ENCODE measurements at places on chromosomes 1 and 21.

DNA sequence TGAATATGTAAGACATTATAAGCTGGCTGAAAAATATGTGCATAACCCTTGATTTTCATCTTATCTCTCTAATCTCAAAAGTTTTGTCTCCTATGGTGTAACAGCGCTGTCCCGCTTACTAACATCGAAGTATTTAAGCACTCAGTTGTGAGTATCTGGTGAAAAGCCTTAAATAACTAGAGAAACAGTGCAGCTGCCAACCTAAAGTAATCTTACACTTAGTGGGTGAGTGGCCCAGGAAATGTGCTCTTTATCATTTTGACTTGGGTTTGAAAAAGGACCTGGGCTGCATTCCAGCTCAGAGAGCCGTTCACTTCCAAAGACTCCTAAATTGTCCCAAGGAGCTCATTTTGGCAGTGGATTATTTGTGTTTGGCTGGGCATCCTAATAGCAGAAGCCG, 225.9 kb downstream of the SPATA17 start:
- no peak for DNase-seq

- DNase-seq = no peak
These were observed 178.1 kb downstream of the NTNG1 start for GRCh38 chr1:107318932-107319331.

DNA sequence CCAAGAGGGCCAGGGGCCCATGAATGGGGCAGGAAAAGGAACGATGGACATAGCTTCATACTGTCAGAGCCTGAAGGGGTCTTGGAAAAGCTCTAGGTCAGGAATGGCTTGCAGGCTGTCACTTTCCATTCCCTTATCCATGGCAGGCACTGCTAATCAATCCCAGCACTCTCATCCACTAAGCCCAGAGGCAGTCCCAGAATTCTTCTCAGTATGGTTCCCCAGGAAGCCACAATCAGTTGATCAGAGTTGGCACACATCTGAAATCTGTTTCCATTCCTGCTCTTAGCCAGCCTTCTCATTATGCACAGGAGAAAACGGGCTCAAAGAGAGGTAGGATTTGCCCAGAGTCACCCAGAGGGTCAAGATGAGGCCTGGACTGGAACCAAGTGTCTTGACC, 65.7 kb downstream of the LACTBL1 start:
- no peak for DNase-seq

DNA sequence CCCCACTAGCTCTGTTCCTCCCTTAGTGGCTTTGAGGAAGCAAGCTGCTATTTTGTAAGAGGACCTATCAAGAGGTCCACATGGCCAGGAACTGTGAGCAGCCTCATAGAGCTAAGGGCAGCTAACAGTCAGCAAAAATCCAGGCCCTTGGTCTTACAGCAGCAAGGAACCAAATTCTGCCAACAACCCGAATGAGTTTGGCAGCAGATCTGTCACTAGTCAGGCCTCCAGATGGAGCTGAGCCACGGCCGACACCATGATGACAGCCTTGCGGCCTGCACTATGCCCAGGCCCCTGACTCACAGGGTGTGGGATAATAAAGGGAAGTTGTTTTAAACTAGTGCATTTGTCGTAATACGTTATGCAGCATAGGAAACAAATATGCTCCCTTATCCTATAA, 28.0 kb upstream of the H3-3A start:
- no peak for DNase-seq

GRCh38 chr1:197733324-197733723, 42.0 kb downstream of the DENND1B start:
- no peak for DNase-seq

DNA sequence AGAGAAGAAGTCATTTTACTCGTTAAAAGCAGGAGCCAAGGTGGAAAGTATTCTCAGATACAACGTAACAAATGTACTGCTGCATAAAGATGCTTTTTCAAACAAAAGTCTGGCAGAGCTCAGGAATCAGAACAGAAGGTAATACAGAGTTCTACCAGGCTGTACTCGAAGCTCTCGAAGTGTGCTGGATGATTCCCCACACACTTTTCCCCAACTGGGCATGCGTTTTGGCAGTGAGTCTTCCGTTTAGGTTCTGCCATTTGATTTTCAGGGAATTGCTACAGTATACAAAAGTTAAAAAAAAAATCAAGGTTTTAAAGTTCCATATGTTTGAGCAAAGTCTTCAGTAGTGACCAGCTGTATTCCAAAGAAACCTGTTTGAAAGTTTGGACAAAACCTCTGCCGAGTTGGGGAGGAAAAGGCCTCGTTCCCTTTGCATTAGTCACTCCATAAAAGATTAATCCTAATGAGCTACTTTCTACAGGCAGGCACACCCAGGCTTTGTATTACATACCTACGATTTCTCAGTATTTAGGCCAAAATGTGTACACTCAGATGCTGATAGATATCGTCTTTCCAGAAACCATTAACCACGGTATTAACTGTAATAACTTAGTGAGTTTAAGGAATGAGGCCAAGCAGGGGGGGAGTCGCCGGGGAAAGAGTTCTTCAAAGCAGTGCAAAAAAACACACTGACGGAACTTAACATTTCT, 477.1 kb downstream of the LMO4 start:
- DNase-seq = no peak

- no peak for DNase-seq
These were observed 7.3 kb upstream of the LRRC71 start for GRCh38 chr1:156912861-156913808.

DNA sequence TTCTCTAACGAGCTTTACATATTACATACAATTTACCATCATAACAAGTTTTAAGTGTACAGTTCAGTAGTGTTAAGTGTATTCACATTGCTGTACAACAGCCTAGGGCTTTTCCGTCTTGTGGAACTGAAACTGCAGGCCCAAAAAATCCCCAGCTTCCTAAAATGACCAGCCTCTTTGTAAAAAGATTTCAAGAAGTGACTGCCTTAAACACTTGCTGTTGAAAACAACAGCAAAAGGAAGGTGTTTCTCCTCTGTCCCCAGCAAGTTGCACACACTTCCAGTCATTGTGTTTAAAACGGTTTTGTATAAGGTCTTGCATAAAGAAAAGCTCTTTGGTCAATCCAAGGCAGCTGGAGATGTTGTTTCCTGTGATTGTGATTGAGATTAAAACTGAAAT, 16.0 kb upstream of the GBP1 start:
- no peak for DNase-seq

- no peak for DNase-seq
These were observed 6.8 kb downstream of the ETNK2 start for GRCh38 chr1:204145033-204145504.

- DNase-seq = no peak
These were observed at the start of gene MPZ for GRCh38 chr1:161309868-161310267. TSS of gene MPZ (minus strand) at chr1:161309968. CDS start at chr1:161309905, 63 bp downstream.

DNA sequence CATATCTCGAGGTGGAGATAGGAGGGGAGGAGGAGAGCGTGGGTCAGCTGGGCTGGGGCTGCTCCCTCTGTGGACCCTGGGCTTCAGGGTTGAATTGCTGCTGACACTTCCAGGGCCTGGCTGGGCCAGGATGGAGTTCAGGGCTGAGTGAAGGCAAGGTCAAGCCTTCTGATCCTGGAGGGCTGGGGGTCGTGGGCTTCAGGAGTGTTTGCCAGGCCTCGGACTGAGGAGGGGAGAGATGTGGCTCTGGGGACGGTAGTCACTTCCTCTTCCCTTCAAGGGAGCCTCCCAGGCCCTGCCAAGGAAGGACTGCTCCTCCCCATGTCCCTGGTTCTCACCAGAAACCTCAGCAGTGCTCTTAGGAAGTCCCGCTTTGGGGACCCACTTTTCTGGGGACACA, 12.1 kb upstream of the FAM131C start:
- no peak for DNase-seq

DNA sequence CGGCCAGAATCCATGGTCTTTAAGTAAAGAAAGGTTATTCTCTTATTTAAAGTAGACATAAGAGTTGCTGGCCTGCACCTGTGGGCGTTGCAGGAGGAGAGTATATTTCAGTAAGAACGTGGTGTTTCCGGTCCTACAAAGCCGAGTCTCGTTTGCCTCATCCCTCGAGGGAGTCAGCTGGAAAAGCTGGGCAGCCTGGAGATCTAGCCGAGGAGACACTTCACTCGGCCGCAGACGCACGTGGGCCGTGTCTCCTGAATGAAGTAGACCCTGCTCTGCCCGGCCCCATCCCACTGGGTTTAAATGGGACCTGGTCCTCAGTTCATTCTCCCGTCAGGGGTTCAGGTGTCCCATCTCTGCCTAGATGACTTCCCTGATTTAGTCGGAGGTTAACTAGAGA, 14.9 kb downstream of the SLC45A1 start:
- no peak for DNase-seq

GRCh38 chr1:27139980-27140379, 14.9 kb downstream of the SLC9A1 start:
- DNase-seq = no peak

GRCh38 chr1:62438163-62438562, 1.3 kb downstream of the USP1 start:
- DNase-seq = no peak

DNA sequence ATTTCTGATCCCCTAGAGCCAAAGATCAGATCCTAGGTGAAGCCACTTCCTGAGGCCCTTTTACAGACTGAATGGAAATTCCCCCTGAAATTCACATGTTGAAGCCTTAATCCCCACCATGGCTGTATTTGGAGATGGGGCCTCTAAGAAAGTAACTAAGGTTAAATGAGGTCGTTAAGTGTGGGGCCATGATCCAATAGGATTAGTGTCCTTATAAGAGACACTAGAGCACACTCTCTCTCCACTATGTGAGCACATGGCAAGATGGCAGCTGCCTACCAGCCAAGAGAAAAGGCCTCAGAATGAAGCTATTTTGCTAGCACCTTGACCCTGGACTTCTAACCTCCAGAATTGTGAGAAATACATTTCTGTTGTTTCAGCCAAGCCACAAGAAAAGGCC, 13.9 kb downstream of the ABCB10 start:
- no peak for DNase-seq

- DNase-seq = peak; percentile 63
These were observed 880 bp downstream of the PRPF38B start for GRCh38 chr1:108692724-108693655.

DNA sequence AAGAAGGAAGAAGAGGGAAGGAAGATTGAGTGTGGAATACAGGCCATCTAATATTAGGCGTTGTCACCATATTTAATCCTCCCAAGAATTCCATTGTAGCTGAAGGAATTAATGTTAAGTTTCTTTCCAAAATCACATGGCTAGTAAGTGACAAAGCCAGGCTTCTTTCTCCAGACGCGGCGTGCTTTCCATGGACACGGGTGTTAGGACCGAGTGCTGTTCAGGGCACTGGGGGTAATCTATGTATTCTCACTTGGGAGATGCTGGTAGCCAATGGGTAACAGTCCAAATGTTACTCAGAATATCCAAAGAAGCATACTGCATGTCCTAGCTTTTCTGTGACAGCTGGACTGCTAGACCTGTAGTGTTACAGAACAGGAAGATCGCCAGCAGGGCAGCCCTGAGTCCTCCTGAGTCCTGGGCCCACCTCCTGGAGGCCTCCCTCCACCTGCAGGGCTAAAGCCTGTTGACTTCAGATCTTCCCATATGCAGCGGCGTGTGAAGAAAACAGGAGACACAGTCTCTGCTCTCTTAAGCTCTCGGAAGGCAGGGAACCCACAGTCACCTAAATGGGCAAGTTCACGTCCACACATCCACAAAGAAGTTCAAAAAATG, 5.3 kb downstream of the IGSF9 start:
- no peak for DNase-seq

GRCh38 chr1:18712252-18712600, 81.6 kb downstream of the PAX7 start:
- no peak for DNase-seq

DNA sequence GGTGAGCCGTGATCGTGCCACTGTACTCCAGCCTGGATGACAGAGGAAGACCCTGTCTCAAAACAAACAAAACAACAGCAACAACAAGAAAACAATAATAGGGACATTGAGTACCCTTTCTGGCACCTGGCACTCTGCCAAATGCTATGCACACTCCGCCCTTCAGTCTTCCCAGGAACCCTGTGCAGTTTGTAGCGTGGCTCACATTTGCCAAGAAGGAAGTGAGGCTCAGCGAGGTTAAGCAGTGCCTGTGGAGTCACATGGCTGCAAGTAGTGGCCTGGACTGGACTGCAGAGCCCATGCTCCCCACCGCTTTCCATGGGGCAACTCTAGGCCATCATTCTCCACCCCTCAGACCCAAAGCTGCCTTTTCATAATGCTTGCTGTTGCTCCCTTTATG, 5.3 kb upstream of the EVA1B start:
- no peak for DNase-seq

DNA sequence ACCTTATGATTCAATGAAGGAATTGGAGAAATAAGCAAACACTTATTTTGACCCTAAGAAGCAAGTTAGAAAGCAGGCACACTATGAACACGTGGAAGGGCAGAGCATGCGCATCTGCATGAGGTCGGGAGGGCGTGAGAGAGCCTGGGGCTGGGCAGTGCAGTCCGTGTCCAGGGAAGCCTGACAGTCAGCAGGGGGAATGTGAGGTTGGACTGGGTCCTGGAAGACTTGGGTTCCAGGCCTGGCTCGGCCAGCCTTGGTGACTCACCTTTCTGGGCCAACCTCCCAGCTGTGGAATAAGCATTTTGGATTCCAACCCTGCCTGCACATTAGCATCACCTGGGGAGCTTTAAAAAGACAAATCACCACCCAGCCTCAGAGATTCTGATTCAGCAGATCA, 26.6 kb upstream of the LMX1A start:
- no peak for DNase-seq

DNA sequence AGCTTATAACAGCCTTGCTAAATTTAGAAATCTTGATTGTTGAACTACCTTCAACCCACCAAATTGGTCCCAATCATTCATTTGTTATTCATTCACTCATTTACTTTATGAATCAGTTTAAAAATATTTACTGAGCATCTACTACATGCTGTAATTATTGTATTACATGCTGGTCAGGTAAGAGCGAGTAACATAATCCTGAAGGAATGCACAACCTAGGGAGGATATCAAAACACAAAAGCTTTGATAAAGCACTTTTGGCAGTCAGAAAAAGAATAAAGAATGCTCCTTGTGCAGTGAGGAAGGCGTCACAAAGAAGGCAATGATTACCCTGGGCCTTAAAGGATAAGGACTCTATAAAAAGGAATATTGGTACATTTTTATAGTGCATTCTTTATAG, 518.9 kb upstream of the NR5A2 start:
- DNase-seq = no peak

- peak; percentile 44 for DNase-seq
These were observed 43.5 kb downstream of the CD34 start for GRCh38 chr1:207867136-207868109.

- no peak for DNase-seq
These were observed 75.6 kb downstream of the PLA2G4A start for GRCh38 chr1:186904361-186904760.

DNA sequence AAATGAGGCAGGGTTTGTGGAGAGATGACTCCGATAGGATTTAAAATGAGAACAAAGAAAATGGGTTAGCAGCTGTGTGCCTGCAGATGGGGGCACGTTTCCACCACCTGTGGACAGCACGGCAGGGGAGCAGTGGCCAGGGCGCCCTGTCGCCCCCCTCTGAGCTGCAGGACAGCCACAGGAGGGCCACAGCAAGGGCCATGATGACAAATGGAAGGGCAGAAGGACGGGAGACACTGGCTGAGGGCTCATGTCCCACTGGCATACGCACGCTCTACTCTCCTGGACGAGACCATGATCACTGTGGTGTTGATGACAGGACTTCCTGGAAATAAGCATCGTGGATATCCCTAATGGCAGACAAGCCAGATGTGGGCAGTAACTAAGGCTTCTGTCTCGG, 241.0 kb downstream of the SDCCAG8 start:
- no peak for DNase-seq

- no peak for DNase-seq
These were observed 664.3 kb downstream of the ADGRL2 start for GRCh38 chr1:82465024-82465423.
